ENCODE measurements at places on chromosomes 3 and 15.

DNA sequence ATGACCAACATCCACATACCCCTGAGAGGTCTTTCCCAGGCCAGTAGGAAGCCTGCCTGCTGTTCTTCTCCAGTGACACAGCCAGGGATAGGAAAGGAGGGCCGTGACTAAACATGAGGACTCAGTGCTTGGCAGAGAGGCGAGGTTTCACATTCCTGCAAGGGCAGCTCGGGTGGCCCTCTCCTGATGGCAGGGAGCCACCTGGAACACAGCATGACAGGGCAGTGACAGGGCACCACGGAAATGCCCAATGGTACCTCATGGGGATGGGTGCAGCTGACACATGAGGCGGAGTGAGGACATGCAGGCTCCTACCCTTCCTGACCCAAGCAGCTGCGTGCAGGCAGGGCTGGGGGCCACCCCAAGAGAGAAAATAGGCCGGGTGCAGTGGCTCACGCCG lies 7.4 kb upstream of the TGM5 start:
- no peaks in the 10 kb centered on the region for H3K27me3 ChIP-seq
- DNase-seq = peak; percentile 76
- no peak overlapping the region for H3K27ac ChIP-seq
- no peaks in the 10 kb centered on the region for H3K4me1 ChIP-seq
- H3K4me3 ChIP-seq = no peak overlapping the region

DNA sequence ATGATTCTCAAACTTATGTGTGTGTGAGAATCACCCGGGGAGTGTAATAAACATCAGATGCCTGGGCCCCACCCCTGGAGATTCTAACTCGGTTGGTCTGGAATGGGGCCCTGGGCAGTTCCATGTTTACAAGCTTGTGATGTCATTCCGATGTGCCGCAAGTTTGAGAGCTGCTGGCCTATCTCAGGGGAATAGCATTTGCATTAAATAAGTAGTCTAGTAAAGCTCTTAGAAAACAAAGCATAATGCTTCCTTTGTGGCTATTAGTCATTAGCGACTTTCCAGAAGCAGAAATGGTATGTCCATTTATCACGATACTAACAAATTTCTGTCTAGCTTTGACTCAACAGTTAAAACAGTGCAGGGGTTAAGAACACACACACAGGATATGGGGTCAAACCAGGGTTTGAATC lies 20.9 kb downstream of the PGBD4 start:
- no peak overlapping the region for H3K27ac ChIP-seq
- H3K4me1 ChIP-seq = no peaks in the 10 kb centered on the region
- no peak for DNase-seq
- no peak overlapping the region for H3K4me3 ChIP-seq

DNA sequence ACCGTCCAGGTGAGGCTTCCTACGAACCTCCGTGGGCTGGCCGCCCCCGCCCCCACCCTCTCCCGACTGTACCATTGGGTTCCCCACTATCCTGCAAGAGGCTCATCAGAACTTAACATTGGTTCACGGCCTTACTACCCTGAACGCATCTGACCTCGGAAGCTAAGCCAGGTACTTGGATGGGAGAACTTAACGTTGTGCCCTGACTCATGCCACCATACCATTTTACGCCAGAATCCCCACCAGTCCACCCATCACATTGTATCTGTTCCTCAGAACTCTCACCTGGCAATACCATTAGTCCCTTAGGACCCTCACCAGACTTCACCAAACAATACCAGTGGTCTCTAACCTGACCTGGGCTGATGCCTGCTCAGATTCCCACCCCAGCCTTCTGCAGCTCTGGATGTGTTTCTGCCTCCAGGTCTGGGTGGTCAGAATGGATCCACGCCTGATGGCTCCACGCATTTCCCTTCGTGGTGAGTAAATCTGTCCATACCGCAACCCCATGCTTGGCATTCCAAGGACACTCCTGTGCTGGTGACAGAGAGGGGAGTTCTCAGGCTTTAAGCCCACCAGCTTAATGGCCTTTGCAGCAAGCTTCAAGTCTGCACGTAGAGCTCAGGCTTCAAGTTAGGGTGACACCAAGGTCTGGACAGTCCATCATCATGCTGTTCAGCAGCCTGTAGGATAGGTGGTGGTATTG lies 562 bp downstream of the TCTA start:
- peak overlapping the region; percentile 95 for H3K27ac ChIP-seq
- DNase-seq = no peak
- no peaks in the 10 kb centered on the region for H3K36me3 ChIP-seq
- peak overlapping the region; percentile 89 for H3K4me3 ChIP-seq
- H3K4me1 ChIP-seq = peaks cover 59% of the 10 kb centered on the region

GRCh38 chr3:59876533-59877062 lies 826.8 kb upstream of the CFAP20DC start:
- H3K27me3 ChIP-seq = no peaks in the 10 kb centered on the region
- H3K36me3 ChIP-seq = no peaks in the 10 kb centered on the region
- no peaks in the 10 kb centered on the region for H3K4me1 ChIP-seq
- no peak overlapping the region for H3K27ac ChIP-seq
- no peak for DNase-seq

GRCh38 chr3:13023971-13024764 lies 49.1 kb downstream of the IQSEC1 start:
- no peak overlapping the region for H3K27ac ChIP-seq
- H3K4me3 ChIP-seq = no peak overlapping the region
- no peak for DNase-seq
- H3K4me1 ChIP-seq = peaks cover 38% of the 10 kb centered on the region
- H3K27me3 ChIP-seq = no peaks in the 10 kb centered on the region

GRCh38 chr3:128322030-128323022 lies 144.4 kb downstream of the DNAJB8 start:
- no peak overlapping the region for H3K4me3 ChIP-seq
- H3K4me1 ChIP-seq = peaks cover under 1% of the 10 kb centered on the region
- H3K27me3 ChIP-seq = no peaks in the 10 kb centered on the region
- H3K36me3 ChIP-seq = no peaks in the 10 kb centered on the region
- no peak overlapping the region for H3K27ac ChIP-seq

DNA sequence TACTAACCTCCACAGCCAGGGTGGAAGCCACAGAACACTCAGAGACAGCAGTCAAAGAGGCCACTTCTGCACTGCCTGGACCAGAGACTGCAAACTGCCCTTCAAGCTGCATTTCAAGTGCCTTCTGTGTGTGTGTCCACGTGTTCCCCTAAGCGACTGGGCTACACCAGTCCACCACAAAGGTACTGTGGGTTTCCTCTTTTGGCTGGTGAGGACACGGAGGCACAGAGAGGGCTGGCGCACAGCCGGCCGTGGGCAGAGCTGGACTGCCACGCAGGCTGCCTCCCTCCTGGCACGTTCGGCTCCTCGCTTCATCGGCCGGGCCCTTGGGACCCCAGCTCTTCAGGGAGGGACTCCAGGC lies 60.9 kb downstream of the MGLL start:
- H3K36me3 ChIP-seq = no peaks in the 10 kb centered on the region
- H3K27ac ChIP-seq = peak overlapping the region; percentile 46
- H3K4me3 ChIP-seq = no peak overlapping the region
- no peaks in the 10 kb centered on the region for H3K27me3 ChIP-seq
- H3K4me1 ChIP-seq = peaks cover 16% of the 10 kb centered on the region

Measured in vagina (tissue), 2 donors.